ENCODE measurements at places on chromosomes 1 and 21.

DNA sequence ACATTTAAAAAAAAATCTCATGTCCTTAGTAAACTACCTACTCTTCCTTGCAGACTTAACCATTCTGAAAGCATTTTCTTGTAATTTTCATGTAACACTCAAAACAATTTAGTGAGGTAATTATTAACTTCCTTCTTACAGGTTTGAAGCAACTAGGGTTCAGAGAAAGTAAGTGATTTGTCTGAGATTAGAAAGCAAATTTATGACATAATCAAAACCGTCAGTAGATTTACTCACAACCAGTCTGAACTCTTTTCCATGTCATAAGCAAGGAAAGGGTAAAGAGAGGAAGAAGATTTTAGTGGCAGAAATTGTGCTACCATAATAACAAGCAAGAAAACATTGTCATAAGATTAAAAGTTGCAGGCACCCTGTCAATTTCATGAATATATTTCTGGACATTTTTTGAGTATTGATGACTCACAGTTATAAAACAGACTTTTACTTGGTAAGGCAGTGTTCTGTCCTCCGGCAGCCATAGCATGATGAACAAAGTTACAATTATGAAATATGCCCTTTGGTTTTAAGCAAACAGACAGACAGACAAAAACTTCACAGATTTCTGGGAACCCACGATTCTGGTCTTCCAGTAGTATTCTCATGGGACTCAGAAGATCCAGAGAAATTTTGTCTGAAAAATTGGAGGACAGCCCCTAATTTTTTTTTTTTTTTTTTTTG, 707.2 kb downstream of the RWDD3 start:
- no peak for DNase-seq

- no peak for DNase-seq
These were observed 193.1 kb upstream of the DAB1 start for GRCh38 chr1:57616921-57617320.

GRCh38 chr1:162023547-162024501, at the start of gene OLFML2B:
Gene OLFML2B, minus strand, starts transcription at chr1:162023869. Its CDS starts 439 bp downstream, at chr1:162023430.
- peak; percentile 44 for DNase-seq

- no peak for DNase-seq
These were observed 89.6 kb downstream of the CCDC185 start for GRCh38 chr1:223482766-223483165.

DNA sequence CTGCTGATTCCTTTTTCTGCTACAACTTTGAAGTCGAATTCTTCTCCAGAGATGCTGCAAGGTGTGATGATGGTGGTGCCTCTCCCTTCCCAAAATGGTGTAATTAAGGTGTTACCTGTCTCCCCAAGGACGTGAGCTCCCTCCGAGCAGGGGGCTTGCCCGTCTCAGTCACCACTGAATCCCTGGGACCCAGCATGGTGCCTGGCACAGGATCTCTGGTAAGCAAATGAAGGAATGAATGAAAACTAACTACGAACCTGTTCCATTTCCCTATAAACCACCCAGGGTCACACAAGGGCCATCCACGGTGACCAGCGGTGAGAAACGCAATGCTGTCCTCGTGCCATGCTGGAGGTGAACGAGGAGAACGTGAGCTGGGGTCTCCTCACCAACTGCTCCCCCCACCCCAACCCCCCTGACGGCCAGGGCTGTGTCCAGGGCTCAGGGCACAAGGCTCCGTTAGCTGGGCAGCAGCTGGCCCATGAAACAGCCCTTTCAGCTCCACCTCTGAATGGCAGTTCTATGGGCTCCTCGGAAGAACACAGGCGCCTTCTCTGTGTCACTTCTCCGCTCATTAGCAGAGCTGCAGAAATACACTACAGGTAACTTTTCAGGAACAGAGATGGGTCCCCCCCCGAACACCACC, 2.2 kb upstream of the MATN1 start:
- no peak for DNase-seq

- no peak for DNase-seq
These were observed 12.2 kb upstream of the RIPK4 start for GRCh38 chr21:41778930-41779600.

DNA sequence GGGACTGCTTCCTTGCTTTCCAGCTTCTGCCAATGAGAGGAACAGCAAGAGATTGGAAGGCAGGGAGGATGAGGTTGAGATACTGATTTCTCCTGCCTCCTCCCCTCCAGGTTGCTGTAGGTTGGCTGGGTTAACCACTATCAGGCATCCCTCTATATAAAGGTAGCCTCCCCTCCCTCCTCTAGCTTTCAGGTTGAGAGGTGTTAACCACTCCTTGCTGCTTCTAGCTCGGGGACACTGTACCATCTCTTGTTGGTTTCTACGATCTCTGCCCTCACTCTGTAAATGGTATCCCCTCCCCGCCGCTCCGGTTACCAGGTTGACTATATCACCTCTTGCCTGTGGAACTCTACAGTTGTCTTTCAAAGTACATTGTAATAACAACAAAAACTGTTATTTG, 16.7 kb downstream of the LPAR3 start:
- DNase-seq = no peak

- DNase-seq = no peak
These were observed 11.3 kb downstream of the RAB29 start for GRCh38 chr1:205763980-205764379.

GRCh38 chr1:183670169-183670568, 17.1 kb upstream of the APOBEC4 start:
- DNase-seq = no peak

DNA sequence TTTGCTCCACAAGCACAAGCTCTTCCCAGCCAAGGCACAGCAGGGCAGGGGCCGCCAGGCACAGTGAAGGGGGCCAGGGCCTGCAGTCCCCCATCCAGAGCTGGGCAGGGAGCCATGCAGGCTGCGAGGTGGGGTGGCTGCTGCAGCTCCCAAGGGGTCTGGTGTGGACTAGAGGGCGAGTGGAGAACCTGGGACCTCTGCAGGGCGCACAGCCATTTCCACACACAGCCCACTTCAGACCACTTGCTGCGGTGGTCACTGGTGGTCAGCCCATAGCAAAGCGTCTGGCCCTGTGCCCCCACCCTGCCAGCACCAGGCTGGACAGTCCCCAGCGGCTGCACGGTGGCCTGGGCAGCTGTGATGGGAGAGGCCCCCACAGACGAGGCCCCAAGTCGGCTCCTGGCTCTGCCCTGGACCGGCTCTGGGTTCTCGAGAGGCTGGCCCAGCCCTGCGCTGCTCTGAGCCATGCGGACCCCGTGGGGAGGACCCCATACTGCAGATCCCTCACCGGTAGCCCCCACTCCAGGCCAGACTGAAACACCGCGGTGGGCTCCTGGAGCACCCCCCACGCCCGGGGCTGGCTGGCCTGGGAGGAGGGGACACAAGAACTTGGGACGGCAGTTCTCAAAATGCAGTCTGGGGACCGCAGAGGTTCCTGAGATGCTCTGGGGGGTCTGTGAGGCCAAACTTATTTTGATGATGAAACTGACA, 47.1 kb upstream of the COL6A2 start:
- DNase-seq = no peak

DNA sequence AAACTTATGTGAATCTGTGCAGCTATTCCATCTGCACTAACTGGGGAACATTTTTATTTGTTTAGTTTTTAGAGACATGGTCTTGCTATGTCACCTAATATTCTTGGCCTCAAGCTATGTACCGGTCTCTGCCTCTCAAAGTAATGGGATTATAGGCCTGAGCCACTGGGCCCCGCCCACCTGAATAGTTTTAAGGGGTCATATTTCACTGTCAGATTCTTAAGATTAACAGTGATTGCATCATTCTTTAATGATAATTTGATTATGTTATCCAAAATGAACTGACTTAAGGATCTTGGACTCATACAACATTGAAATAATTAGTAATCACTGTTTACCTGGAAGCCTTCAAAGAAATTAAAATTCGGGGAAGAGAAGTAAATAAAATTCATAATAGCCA, 12.6 kb upstream of the KLF18 start:
- DNase-seq = no peak

DNA sequence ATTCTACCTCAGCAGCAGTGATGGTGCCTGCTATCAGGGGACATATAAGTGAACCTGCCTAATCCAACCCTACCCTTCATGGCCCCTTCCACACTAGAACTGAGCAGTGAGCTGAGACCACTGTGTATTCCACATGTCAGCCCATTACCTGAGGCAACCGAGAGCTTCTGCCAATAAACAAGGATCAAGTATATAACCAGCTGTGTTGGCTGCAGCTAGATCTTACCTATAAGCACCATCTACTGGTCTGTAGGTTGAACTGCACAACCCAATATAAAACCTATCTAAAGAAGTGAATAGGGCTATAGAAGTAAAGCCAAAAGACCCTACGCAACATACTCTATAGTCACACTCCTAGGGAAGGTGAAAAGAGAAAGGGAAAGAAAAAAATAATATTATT, 376.9 kb downstream of the HHIPL2 start:
- no peak for DNase-seq

DNA sequence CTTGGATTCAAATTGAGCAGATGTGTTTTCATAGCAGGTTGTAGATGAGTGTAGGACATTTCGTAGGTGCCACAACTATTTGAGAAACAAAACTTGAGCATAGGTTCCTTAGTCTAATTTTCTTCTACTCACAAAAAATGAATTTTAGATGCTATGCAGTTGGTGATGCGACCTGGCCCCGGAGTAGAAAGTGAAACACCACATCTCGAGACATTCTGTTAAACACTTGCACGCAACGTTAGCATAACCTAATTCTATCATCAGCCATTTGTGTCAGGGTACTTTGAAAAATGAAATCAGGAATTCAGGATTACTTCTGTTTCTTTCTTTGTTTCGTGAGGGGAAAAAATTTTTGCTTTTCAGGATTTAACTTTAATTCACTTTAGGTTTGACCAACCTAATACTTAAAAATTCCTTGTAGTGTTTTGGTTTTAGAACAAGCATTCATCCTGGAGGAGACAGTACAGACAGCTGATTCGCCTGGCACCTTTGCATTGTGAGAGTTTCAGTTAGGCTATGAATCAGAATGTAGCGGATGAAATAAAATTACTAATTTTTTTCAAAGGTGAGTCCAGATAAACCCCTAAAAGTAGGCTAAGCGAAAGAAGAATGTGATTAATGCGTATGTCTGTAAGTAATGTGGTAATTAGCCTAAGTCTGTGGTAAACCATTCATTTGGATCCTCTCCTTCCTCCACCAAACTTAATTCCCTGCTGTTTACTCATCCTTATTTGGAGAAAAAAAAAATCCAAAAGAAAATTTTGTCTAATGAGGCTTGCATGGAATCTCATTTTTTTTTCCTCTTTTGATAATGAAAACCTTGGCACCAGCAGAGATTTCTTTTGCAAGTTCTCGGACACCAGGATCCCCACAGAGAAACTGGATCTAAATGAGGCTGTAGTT, 44.9 kb downstream of the MAP3K21 start:
- DNase-seq = no peak

GRCh38 chr1:94471271-94471670, 53.1 kb downstream of the ABCD3 start:
- no peak for DNase-seq

DNA sequence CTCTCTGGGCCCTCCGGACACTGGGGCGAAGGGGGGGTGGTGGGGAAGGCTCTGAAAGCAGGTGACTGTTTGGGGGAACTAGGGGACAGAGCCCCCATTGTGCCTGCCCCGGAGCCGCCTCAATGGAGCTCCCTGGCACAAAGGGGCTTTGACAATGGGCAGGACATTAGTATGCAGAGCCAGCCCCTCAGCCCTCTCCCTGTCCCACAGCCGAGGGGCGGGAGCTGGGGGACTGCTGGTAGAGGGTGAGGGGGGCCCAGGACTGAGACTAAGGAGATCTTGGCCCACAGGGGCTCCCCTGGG, 7.8 kb downstream of the KCNJ10 start:
- no peak for DNase-seq

DNA sequence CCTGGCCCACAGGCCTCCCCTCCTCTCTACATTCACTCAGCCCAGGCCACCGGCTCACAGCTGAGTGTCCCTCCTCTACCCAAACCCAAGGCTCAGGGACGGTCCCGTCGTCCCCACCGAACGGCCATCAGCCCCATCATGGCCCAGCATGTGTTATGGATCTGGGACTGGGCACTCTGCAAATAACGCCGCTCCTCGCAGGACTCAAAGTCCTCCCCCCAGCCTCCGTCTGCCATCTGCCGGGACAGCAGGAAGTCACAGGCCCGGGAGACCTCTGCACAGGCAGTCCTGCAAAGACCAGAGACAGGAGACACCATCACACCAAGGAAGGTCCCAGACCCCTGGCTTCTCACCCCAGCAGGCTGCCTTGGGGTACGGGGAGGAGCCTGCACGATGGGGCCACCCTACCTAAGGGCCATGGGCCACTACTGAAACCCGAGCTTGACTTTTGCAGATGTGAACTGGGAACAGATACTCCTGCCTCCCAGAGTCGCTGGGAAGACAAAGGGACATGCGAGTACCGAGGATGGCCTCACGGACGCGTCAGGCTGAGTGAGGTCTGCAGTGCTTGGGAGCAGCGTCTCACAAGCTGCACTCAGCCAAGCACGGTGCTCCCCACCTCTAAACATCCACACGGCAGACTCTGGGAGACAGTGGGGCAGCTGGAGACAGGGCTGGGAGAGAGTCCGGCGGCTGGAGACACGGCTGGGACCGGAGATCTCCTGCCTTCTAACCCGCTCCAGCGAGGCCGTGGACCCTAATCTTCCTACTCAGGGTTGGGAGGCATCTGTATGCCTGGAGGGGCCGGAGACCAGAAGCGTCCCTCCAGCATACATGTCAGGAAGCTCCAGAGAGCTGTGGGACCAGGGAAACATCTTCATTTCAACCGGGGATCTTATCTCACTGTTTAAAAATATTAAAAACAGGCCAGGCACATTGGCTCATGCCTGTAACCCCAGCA, 10.4 kb upstream of the SPATC1L start:
- DNase-seq = no peak

DNA sequence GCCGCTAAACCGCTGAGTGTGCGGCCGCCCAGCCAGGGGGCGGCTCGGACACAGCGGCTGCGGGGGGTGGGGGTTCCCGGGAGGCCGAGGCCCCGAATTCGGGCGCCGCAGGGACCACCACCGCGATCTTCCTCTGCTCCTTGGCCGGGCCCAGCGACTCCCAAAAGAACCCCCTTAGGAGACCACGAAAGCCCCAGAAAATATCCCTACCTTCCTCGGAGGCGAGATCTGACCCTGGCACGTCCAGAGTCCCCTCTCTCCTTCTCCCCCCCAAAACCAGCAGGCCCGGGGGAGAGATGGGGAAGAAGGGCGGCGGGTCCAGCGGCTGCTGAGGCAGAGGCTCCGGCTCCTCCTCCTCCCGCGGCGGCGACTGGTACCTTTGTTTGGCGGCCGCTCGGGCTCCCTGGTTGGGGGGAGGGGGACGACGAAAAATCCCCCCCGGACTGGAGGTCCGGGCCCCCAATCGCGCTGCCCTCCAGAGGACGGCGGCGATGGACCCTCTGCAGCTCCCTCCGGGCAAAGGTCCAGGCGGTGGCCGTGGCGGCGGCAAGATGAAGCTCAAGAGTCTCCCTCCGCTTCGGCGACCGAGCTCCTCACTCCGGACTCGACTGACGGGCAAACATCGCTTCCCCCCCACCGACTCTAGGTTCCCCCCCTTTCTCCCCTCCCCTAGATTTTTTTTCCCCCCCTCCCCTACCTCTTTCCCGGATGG, at the start of gene ARID4B:
ARID4B (minus strand) TSS at position 621 of the 712 bp plus-strand sequence. CDS start 1,260 bp downstream, outside the sequence.
- peak; percentile 62 for DNase-seq
